ENCODE measurements at places on chromosomes 4 and X. TPM values are rescaled to one million over a fixed set of nuclear protein-coding genes. Genes with fewer than 3 reads are reported as not detected.

GRCh38 chr4:130484826-130485225, 1388.9 kb downstream of the C4orf33 start:
- DNase-seq = no peak

- DNase-seq = no peak
These were observed 36.9 kb downstream of the MORC4 start for GRCh38 chrX:106963111-106963510.

- DNase-seq = no peak
These were observed 34.8 kb upstream of the SPANXD start for GRCh38 chrX:141733371-141733770.

The SOX3 gene
- not detected for total RNA-seq

- DNase-seq = no peak
These were observed 287.0 kb downstream of the GASK1B start for GRCh38 chr4:157885811-157886210.

DNA sequence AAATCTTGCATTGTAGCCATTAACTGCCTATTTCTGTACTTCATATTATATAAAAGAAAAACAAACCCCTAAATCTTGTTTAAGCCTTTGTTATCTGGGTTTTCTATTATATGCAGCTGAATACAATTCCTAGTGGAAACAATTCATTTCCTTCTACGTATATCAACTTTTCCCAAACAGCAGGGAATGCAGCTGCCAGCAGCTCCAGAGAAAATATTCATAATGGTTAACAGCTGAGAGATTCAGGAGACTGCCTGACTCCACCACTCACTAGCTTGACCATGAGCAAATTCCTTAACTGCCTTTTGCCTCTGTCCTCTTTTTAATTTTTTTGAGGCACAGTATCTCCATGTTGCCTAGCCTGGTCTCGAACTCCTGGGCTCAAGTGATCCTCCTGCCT, 146.2 kb downstream of the SPATA18 start:
- DNase-seq = no peak

GRCh38 chr4:54643958-54644751, 13.6 kb upstream of the KIT start:
- no peak for DNase-seq

The ASB12 gene
- not detected for total RNA-seq

The AWAT2 gene
- total RNA-seq = not detected

DNA sequence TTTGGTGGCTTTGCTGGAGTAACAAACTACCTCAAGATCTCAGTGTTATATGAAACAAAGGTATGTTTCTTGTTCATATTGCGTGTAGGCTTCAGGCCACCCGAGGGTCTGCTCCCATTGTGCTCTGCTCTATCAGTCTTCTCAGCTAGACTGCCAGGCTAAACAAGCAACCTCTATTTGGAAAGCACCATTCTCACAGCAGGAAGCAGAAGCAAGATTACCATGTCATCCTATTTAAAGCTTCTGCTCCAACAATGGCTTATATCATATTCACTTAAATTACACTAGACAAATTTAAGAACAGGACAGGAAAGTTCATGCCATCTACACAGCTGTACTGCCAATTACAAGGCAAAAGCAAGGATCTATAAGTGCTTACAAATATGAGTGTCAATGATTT, 385.8 kb downstream of the PPARGC1A start:
- no peak for DNase-seq

- no peak for DNase-seq
These were observed 23.8 kb downstream of the F9 start for GRCh38 chrX:139554376-139554775.

Measured in sigmoid colon (tissue), 7 donors.